ENCODE measurements at places on chromosomes 1 and 21.

DNA sequence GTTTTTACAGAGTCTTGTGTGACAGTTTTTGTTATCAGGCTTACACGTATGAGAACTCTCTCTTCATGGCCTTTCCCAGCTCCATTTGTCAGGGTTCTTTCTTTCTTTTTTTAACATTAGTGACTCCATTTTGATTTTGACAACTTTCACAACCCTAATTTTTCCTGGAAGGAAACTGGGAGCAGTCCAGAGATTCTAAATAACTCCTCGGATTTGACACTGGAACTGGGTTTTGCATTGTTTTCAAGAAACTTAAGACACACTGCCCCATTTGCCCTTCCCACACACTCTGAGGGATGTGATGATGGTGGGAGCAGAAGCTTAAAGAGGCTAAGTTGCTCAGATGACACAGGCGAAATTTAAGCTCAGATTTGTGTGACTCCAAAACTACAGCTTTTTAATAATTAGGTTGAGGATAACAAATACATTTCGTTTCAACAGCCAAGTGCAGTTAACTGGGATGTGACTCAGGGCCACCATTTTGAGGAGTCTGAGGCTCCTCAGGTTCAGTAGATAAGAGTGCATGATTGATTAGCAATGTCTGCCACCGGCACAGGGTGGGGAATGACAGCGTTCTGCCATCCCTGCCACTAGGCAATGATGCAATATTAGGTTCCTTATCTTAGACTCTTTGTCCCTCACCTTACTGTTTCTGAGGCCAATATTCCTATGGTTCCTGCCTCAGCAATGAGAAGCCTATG lies 95.1 kb upstream of the ATP1A1 start:
- DNase-seq: no peak

DNA sequence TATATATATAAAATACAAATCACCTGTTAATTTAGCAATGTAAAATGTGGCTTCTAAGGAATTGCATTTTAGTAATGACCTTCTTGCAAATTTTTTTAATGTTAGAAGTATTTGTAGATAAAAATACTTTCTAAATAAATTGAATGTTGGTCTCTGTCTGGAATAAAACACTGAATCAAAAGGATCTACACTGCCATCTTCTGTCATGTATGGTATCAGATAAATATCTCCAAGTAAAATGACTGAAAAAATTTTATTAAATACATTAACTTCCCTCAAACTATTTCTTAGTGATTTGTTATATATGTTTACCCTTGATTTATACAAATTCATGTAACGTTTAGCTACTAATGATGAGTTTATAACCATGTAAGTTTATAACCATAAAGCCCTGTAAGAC lies 2029.3 kb downstream of the MRPL39 start:
- DNase-seq: no peak

DNA sequence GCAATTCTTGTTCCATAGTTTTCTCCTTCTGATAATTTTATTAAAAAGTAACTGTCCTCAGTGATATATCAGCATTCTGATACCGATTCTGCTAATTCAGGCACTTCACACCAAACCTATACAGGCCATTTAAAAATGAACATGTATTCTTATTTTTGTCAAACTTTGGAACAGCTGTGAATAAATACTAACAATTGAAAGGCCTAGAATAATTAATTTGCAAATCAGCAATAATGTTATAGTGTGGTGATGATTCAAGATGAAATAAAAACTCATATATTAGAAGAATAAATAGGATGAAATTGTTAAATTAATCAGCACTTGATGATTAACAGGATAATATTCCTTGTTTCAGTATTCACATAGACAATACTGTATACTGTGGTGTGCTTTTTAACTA lies 9.9 kb downstream of the CDKN2C start:
- no peak for DNase-seq

GRCh38 chr21:20943561-20943997 lies 54.6 kb upstream of the NCAM2 start:
- no peak for DNase-seq

- DNase-seq: no peak
Observed at GRCh38 chr1:109849655-109850054, 61.0 kb upstream of the CSF1 start.

DNA sequence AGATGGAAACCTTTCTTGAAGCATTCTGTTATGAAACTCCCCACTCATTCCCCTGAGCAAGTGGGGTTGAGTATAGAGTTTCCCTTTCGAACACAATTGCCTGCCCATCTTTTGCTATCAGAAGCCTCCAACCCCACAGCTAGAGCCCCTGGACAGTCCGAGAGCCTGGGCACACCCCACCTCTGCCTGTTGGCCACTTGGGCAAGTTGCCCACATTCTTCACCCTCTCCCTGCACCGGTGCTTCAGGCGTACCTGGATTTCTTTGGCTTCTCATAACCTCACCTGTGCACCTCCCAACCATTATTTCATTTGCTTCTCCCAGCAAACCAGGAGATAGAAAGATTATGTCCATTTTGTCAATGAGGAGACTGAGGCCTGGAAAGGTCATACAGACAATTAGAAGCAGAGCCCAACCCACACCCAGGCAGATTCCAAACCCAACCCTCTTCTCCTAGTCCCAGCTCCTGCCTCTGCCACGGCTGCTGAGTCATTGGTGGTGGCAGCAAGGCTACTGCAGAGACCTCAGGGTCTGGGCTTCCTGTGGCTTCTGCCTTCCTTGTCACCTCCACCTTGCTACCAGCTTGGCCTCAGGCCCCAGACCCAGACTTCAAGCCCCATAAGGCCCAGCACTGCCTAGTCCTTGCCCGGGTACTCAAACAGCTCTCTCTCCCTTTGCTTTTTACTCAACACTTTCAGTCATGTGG lies 118.7 kb upstream of the ZBTB40 start:
- DNase-seq: no peak
